Type B pancreatic cell (in vitro differentiated cells): ENCODE measurements at places on chromosomes 2 and 18.

DNA sequence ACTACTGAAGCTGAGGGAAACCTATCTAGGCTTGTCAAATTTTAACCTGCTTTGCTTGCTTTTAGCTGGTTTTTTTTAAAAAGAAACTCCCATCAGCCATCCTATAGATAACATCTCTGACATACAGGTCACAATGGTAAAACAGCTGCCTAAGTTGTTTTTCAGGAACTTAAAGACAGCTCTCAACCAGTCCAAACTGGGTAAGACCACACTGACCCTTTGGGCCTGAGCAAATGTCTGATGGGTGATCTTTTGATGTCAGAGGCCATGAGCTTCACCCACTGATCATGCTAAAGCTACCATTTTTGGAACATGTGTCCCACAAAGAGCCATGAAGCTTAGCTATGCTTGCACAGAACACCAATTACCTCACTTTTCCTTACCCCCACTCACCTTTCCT lies 50.0 kb upstream of the TANC1 start:
- no peak for DNase-seq

GRCh38 chr2:64115808-64116598 lies 28.2 kb downstream of the PELI1 start:
- DNase-seq, result no peak

- DNase-seq, result no peak
Observed at GRCh38 chr2:86031606-86032005, 74.1 kb downstream of the POLR1A start.

DNA sequence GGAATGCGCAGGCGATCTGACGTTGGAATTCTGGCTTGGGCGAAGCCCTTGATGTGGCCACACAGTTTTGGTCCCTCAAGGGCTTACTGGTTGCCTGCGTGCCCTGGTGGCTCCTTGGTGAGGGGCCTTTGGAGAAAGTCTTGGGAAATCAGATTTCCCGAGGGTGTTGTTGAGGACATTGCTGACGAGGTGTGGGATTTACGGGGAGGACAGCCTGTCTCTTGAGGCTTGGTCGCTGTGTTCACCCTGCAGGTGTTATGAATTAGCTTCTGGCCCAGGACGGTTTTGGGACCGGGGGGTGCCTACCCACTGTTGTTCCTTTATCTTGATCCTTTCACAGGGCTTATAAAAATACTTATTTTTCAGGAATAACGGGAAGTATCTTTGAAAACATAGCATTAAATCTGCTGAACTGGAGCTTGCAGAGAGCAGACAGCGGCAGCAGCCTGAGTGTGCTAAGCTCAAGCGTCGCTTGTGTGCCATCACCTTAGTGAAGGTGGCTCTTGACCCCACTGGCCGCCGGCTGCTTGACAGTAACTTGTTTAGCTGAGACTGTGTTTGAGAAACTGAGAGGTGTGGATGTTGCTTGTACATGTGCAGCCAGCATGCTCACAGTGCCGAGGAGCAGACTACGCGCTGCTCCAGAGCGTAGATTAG lies 4.2 kb downstream of the CTDP1 start:
- no peak for DNase-seq

- DNase-seq, result no peak
Observed at GRCh38 chr2:106107509-106108131, 86.5 kb downstream of the UXS1 start.

DNA sequence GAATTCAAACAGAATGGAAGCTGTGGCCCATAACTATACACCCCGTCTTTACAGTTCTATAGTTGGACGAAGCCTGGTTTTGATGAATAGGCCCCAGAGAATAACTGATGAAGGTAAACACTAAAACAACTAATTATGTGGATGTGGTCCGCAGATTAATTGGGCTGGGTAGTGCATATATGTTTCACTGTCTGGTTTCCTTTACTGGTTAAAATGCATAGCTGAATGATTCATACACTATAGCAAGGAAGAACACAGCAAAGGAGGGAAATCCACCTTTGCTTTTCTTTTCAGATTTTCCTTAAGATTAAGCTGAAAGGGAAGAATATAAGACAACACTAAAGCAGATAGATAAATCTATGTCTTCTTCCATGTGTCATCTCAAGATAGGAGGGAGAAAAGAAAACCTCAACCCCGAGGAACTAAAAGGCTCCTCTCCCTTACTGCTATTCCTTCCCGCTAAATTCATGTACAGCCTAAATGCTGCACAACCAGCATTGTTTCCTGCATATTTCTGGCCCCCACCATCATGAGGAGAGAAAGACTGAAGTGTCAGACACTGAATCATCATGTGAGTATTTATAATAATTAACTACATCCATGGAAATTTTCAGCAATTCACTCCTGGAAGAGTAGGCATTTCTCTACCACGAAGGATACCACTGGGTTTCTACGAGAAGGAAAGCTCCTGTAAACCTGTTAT lies 297.1 kb upstream of the CCDC68 start:
- no peak for DNase-seq

DNA sequence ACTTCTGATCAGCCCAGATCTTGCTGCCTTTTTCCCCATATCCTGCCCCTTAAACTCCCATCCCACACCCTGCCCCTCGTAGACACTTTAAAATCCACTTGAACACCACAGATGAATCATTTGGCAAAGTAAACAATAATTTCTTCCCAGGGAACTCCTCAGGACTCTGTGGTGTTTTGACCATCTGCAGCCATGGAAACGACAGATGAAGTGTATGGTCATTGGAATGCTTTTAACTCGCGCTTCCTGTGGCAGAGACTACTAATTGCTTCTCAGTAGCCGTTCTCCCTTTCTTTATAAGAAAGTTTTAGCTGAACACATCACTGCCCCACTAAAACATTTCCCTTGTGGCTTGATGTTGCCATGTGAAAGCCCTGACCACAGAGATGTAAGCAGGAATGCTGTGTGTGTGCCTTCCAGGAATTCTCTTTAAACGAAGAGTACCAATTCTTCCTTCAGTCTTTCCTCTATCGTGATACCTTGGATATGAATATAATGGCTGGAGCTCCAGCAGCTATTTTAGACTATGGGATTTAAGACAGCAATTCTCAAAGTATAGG lies 92.7 kb upstream of the PARD3B start:
- DNase-seq, result no peak

- DNase-seq, result no peak
Observed at GRCh38 chr2:39202639-39203369, 41.0 kb downstream of the CDKL4 start.

DNA sequence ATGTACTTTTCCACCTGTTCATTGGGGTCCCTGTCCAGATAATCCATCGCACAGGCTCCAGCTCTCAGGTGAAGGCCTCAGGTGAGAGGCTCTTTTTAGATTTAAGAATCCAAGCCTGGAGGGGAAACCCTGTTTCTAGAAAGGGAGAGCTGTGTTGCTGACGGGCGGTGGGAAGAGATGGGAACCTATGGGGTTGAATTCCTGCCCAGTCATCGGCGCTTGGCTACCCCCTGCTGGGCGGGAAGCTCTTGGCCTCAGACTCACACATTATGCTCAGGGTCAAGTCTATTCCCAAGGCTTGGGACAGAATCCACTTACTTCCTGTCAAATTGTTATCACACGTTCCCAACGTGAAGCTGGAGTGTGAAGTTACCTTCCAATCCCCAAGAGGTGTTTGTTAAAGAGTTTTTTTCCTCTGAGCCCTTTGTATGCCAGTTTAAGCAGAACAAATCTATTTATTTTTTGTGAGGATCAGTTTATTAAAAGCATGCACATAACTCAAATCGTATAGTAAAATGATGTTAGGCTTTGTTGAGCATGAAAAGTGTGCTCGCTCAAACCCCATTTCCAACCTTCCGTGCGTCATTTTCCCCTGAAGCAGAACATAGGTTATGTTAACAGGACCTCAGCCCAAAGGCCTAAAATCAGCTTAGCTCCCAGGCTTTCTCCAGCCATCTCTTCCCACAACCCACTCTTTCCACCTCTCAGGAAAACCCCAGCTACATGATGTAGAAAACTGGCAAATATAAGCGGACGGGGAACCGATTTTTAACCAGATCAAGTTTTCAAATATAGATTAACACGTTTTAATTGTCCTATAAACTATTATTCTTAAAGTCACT lies 181.7 kb upstream of the ETAA1 start:
- peak; percentile 75 for DNase-seq

GRCh38 chr2:59947917-59948541 lies 605.4 kb downstream of the BCL11A start:
- no peak for DNase-seq

- DNase-seq, result peak; percentile 79
Observed at GRCh38 chr2:231680285-231680991, 27.9 kb upstream of the PTMA start.

- DNase-seq, result no peak
Observed at GRCh38 chr2:55196526-55196925, 35.6 kb downstream of the CLHC1 start.

- no peak for DNase-seq
Observed at GRCh38 chr2:43178602-43179542, 47.5 kb downstream of the ZFP36L2 start.

- DNase-seq, result peak; percentile 71
Observed at GRCh38 chr18:31942291-31942998, 483 bp downstream of the TRAPPC8 start.

GRCh38 chr2:232681527-232681926 lies 15.6 kb upstream of the GIGYF2 start:
- DNase-seq, result no peak

DNA sequence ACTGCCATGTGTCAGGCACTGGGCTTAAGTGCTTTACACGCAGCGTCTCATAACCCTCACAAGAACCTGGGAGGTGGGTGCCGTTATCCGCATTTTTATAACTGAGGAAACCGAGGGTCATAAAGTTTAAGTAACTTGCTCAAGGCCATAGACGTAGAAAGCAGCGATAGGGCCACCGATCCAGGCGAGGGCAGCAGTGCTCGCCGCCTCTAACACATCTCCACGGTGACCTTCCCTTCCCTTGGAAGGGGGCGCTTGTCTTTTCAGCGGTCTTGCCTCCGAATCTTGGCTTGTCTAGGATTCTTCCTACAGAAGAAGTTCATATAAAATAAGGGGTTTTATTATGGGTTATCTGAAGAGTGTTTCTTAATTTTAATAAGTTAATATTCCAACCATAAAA lies 186.6 kb downstream of the GBX2 start:
- no peak for DNase-seq

DNA sequence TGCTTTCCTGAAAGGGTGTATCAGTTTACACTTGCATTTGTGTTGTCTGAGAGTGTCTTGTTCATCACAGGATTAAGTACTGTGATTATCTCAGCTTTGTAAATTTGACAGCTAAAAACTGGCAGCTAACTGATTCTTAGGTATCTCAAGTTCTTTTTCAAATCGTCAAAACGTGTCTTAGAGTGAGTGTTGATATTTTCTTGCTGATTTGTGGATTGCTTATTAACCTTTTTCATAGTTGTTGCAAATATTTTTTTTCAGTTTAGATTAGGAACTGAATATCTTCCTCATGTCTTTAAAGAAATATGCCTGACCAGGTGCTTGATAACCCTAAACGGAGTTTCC lies 41.9 kb downstream of the LRRFIP1 start:
- DNase-seq, result no peak

DNA sequence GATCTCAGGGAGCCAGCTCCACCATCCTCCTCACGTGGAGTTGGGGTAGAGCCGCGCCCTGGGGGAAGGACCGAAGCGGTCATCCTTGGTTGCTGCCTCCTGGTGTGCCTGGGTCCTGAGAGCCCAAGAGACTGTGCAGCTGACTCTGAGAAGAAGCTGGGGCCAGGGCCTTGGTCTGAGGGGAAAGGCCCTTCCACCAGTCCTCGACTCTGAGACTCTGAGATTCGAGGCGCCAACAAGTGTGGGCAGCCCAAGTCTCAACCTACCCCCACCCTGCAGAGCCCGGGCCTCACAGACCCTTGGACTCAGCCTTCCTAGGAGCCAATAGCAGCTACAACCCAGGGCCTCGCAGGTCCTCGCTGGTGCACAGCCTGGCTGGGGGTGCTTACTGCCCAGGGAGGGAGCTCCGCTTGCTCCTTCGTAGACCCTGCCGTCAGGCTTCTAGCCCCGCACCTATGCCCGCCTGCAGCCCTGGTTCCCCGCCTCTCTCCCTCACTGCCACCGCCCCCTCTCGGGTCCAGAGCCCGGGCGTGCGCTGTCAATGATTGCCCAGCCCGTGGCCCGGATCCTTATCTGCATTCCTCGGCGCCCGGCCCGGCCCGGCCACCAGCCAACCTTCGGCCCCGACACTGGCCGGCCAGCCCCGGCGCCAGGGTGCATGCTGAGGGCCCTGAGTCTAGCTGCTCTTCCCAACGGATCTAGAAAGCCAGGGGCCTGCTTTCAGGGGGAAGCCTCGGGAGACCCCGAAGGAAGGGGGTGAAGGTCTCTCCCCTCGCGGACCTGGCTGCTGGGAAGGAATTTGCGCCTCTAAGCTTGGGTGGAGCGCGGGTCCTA lies 2.0 kb downstream of the IHH start:
- no peak for DNase-seq

DNA sequence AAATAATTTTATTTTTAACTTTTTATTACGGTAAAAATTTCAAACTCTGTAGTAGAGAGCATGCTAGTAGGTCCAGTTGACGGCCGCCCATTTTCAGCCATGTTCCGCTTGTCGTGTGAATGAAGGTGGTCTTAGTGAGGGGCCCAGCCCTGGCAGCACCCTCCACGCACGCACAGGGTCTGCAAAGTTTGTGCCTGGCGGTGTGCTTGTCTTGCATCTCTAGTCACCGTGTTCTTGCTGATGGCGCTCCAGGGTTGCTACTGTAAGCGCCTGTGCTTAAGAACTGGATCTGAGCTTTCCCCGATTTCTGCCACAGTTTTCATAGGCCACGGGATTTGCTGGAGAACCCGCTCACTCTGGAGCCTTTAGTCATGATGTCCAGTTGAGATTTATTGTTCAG lies 28.9 kb downstream of the LDLRAD4 start:
- DNase-seq, result no peak

DNA sequence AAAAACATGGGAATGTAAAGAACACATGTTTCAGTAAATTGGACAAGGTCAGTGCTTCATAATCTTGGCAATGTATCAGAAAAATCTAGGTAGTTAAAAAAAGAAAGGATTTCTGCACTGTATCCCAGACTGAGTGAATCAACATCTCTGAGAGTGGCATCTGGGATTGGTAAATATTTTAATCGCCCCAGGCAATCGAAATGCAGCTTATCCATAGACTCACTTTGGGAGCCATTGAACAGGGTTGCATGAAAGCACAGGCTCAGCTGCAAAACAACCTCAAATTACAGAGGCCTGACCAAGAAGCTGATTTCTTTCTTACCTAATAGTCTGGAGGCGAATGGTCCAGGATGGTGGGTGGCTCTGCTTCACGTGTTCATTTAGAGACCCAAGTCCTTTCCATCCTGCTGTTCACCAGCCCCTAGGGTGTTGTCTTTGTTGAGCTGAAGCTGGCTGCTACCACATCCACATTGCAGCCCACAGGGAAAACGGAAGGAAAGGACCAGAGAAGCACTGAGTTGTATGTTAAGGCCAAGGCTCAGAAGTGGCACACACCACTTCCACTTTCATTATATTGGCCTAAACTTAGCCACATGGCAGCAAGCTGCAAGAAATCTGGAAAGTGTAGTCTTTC lies 59.0 kb downstream of the MOGAT1 start:
- no peak for DNase-seq

- no peak for DNase-seq
Observed at GRCh38 chr2:120231974-120232635, 8.9 kb upstream of the TMEM185B start.

DNA sequence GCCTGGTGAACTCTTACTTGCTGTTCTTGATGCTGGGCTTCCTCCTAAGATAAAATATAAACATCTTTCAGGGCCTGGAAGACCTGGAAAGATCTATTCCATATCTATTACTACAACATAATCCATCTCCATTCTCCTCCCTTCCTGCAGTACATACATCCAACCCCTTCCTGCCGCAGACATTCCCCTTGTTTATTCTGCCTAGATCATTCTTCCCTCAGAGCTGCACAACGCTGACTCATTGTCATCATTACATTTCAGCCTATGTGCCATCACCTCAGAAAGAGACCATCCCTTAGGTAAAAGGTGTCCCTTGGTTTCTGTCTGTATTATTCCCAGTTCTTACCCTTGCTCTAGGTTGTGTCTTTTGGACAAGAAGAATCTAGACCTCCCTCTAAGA lies 2.5 kb upstream of the CDH7 start:
- DNase-seq, result no peak
